ENCODE measurements at places on chromosomes 12 and 14.

GRCh38 chr12:120978296-120979219 is at the start of gene HNF1A:
Gene HNF1A (plus strand): TSS chr12:120978543. CDS start chr12:120978769, 226 bp downstream.
- DNase-seq, result no peak

- no peak for DNase-seq
These were observed 95.1 kb downstream of the SCARB1 start for GRCh38 chr12:124768452-124769162.

DNA sequence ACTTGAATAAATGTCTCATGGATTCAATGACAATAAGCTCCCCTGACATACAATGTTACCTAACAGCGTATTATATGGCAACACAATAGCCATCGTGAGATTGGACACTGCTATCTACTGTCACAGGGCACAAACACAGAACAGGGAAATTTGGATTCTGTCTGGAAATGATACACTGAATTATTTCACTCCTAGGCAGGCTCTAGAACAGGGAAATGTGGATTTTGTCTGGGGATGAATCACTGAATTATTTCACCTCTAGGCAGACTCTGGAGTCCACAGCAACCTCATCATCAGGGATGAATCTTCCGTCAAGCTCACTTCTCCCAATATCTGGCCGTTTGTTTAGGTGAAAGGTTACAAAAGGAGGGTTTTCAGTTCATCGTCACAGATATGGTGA is 288.8 kb downstream of the TMEM132D start:
- DNase-seq, result no peak

DNA sequence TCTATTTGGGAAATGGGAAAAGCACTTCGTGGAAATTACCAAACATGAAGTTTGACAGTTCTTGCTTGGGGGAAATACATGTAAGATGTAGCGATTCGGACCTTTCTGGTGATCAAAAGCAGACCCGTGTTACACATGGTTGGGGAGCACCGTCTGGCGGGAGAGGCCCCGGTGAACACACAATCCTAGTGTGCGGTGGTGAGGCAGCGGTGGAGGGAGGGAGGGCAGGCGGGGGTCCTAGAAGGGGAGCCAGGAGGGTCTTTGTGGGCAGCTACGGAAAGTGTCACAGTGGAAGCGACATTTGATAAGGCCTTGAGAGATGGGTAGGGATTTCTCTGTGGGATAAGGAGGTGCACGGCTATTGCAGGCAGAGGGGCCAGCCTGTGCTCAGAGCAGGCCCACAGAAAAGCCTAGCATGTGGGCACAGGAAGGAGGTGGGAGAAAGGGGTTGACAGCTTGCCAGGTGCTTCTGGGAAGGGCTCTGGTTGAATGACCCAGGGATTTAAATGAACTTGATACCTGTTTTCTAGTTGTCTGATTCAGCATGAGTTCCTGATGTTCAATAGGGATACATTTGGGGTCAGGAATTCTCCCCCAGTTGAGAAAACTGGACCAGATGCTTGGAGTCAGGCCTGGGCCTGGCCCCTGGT is 7.2 kb downstream of the MVK start:
- no peak for DNase-seq

DNA sequence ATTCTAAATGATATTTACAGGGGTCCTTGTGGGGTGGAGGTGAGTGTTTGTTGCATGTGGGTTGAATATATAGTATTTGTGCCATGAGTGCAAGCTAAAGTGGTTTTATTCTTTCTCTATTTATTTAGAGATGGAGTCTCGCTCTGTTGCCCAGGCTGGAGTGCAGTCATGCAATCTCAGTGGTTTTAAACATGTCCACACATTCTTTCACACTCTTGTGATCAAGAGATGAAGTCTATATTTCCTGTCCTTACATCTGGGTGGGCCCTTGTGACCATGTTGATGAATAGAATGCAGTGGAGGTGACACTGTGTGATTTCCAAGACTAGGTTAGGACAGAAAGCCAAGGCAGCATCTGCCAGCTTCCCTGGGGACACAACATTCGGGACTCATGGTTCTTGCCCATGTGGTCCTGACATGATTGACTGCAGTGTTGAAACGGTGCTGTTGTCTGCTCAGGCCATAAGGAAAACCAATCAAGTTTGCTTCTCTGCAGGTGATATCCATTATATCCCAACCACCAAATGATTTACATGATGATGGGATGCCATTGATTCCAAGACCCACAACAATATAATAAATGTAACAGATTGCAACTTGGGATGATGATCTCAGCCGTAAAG is 172.6 kb downstream of the SUDS3 start:
- no peak for DNase-seq

- DNase-seq, result no peak
These were observed 318.8 kb downstream of the NAV3 start for GRCh38 chr12:78149459-78149858.

- no peak for DNase-seq
These were observed 12.9 kb upstream of the RNASE10 start for GRCh38 chr14:20492486-20492885.

GRCh38 chr12:71295953-71296352 is 138.2 kb upstream of the TSPAN8 start:
- no peak for DNase-seq

DNA sequence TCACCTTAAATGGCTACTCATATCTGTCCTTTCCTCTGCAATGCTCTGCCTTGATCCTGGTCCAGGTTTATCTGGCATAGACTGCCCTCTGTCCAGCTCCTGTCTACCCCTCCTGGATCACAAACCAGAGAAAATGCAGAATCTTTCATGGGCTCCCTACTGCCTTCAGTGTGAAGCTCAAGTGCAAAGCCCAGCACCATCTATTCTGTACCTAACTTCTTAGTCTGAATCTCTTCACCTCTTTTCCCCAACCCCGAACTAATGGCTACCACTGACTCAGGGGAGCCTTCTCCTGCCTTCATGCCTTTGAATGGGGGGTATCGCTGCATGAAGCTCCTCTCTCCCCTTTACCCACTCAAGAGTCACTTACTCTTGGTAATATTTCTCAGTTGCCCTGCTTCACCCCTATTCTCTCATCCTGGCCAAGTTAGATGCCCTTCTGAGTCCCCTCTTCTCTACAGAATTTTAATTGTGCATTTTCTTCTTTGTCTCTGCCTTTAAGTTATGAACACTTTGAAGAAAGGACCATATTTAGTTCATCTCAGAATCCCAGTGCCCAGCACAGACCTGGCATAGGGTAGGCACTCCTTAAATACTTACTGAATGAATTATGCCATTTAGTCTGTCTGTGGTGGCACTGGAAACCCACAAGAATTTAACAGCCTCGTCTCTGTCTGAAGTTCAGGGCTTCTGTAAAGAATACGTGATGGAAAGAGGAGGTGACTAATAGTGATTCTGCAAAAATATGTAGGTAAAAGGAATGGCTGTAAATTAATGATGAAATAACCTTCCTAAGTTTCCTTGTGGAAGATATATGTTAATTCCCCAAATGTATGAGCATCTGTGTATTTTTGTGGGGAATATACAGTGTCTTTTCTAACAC is 191.3 kb upstream of the AMIGO2 start:
- DNase-seq, result peak; percentile 29

DNA sequence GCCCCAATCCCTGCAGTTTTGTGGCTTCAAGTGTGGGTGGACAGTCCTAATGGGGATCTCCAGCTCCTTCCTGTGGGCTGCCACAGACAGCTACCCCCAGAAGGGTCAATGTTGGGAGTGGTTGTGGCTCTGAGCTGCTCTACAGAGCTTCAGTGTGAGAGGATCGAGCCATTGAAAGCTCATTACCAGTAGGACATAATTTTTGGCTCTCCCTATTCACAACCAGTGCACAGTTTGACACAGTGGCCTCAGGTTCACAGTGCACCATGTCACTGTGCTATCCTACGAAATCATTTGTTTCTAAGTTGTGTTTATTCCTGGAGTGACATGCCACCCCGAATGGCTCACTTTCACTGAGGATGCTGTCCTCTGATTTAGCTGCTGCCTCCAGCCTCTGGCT is 22.8 kb downstream of the TMBIM6 start:
- no peak for DNase-seq

- DNase-seq, result no peak
These were observed 943.2 kb downstream of the TMTC2 start for GRCh38 chr12:83629931-83630330.

DNA sequence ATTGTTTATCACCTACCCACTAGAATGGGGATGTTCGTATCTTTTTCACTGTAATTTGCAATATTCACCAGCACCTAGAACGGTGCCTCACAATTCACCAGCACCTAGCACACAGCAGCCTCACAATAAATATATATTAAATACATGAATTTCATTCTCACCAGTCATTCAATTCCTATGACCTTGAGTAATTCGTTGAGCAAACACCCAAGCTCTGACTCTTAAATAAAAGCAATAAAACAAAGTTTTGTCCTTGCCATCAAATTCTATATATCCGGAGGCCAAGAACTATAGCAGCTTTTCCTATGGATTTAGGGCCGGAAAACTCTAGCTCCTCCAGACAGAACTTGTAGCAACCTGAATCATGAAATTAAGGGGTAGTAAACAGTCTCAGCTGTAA is 981 bp downstream of the VTI1B start:
- no peak for DNase-seq

GRCh38 chr14:91381801-91382670 is 35.6 kb downstream of the CCDC88C start:
- DNase-seq, result no peak

GRCh38 chr12:128978067-128978466 is 124.8 kb downstream of the GLT1D1 start:
- no peak for DNase-seq

- DNase-seq, result no peak
These were observed 2.8 kb downstream of the CDKN3 start for GRCh38 chr14:54399560-54399959.

GRCh38 chr12:113456761-113457160 is 14.9 kb downstream of the LHX5 start:
- no peak for DNase-seq

GRCh38 chr14:21244544-21244943 is 24.7 kb downstream of the HNRNPC start:
- no peak for DNase-seq

- DNase-seq, result no peak
These were observed 60.1 kb downstream of the TSPAN9 start for GRCh38 chr12:3137268-3137781.

DNA sequence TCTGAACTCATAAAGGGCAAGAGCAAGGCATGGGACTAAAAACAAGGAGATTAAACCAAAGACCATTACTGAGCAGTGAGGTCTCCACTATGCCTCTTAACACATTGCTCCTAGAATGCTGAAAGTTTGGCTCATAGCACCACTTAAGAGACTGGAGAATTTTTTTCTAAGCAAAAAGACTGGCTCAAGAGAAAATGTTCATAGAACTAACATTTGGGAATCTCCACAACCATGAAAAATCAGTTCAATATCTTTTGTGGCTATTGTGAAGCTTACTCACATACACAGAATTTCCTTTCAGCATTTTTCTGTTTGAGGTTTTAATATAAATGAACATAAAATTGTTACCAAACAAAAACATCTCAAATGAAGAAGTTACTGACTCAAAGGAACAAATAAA is 255.8 kb downstream of the CCDC91 start:
- no peak for DNase-seq

- DNase-seq, result no peak
These were observed 51.4 kb downstream of the WASHC3 start for GRCh38 chr12:102010265-102010994.

GRCh38 chr12:93008044-93008778 is 79.1 kb upstream of the EEA1 start:
- no peak for DNase-seq

DNA sequence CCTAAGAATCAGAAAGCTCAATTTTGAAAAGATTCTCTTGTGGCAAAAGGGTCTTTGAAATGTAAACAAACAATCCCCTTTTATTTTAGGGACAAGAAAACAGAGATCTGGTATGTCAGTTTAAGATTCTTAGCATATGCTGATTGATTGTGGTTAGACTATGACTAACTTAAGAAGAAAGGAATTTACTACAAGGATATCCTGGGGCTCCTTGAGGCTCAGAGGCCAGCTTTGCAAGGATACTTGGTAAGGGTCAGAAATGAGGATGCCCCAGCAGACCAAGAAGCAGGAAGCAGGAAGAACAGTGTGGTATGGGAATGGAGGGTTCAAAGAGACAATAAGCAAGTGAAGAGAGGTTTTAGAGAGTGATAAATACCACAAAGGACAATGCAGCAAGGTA is 474.6 kb downstream of the ETNK1 start:
- no peak for DNase-seq

- DNase-seq, result no peak
These were observed 85.4 kb downstream of the KCNMB4 start for GRCh38 chr12:70451528-70451927.

GRCh38 chr12:55757701-55758100 is 14.8 kb downstream of the GDF11 start:
- no peak for DNase-seq

DNA sequence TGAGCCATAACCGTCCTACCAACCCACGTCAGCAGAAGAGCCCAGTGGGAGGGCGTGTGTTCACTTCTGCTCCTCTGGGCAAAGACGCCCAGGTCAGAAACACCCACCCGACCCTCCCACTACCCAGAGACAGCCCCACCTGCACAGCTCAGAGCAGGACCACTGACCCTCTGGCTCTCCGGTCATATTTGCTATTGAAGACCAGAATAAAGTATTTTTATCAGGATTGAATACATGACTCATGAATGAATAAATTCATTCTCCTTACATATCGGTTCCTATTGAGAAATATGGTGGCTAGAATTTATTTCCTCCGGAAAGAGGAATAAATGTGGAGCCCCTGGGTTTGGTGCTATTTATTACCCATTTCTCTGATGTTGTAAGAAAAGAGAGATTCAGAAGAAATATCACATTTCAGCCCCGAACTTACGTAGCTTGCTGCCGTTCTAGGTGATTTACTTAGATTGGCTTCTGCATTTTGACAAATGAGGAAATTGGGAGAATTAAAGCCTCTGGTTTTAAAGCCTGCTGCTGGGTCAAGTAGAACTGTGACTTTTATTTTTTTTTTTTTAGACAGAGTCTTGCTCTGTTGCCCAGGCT is 36.4 kb upstream of the P2RX7 start:
- DNase-seq, result no peak

DNA sequence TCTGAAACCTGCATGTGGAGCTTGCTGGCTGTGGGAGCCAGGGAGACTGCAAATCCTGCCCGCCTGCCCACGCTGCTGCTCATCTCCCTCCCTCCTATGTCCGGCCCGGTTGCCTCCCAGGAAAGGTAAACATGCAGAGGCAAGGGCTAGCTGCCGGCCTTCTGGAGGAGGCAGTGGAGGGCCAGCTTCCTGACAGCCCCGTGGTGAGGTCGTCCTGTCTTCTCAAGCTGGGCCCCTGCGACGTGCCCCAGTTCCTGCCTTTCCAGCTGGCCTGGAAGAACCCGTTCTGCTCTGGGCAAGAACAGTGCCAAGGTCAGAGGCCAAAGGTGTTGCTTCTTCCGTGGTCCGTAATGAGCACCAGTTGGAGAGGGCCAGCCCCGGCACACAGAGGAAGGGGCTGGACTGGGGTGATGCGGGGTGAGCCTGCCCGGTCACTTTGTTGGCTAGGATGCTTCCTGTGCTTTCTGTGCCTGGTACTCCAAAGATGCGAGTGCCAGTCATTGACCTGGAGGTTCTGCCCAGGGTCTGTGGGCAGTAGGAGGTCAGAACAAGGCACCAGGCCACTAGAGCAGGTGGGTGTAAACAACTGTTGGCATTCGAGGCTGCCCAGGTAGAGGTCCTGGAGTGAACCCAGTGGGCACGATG is 25.3 kb downstream of the TPCN1 start:
- DNase-seq, result no peak

All from CD4-positive, alpha-beta T cell treated with Interleukin-4 for 4 hours (primary cell).